ENCODE measurements at places on chromosomes 7 and 10.

DNA sequence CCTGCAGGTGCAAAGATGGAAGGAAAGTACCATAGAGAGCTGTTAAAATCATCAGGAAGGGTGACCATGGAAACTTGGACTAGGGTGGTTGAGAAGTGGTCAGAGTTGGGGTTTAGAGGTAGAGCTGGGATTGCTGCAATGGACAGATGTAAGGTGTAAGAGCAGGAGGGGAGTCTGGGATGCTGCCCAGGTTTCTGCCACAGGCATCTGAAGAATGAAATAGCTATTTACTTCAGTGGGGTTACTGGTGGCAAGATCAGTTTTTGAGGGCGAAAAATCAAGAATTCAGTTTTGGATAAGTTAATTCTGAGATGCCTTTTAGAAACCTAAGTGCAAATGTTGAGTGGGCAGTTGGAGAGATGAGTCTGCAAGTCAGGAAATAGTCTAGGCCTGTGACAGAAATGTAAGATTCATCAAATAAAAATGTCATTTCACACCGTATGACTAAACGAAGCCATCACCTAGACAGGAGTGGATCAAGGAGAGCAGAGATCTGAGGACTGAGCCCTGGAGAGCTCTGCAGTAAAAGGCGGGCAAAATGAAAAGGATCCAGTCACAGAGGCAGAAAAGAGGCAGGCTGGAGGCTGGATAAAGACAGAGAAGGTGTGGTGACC lies 22.7 kb upstream of the TOMM7 start:
- DNase-seq: no peak

GRCh38 chr10:77578583-77579227 lies 58.9 kb downstream of the KCNMA1 start:
- DNase-seq: no peak

GRCh38 chr7:27605689-27606269 lies 56.9 kb downstream of the HIBADH start:
- no peak for DNase-seq

DNA sequence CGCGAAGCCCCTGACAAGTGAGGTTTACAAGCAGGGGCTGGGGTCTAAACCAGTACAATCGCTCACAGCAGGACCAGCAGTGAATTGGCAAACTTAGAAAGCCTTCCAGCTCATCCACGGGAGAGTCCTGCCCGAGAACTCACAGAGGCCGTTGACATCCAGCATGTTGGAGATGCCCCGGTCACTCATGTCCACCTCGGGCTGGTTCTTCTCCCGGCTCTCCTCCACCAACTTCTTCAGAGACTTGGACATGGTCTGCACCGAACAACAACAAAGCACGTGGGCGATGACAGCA lies 447 bp downstream of the RSU1 start:
- DNase-seq: no peak

DNA sequence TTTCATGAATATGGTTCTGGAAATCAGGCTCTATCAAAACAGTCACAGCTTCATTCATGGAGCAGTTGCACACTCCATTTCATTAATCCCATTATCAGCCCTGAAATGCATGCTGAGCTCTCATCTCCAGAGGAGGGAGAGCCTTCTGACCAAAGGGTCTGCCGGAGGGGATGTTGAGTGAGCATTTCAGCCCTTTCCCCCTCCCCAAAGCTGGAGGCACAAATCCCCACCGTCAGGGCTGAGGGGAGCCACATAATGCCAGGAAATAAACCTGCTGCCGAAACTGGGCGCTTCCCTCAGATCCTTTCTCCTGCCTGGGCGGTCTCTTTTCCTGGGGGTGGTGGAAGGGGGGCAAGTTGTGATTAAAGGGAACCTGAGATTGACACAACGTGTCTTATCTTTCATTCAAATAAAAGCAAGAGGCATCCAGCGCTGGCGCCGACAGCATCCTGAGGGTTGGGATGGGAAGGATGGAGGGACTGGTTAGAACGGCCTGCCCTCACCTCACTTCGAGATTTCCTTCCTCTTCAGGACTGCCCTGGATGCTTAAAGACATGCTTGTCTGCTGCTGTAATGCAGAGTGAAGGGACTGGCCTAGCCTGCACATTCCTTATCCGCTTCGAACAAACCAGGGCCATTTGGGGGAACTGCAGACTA lies 71.6 kb downstream of the TLL2 start:
- DNase-seq: no peak

DNA sequence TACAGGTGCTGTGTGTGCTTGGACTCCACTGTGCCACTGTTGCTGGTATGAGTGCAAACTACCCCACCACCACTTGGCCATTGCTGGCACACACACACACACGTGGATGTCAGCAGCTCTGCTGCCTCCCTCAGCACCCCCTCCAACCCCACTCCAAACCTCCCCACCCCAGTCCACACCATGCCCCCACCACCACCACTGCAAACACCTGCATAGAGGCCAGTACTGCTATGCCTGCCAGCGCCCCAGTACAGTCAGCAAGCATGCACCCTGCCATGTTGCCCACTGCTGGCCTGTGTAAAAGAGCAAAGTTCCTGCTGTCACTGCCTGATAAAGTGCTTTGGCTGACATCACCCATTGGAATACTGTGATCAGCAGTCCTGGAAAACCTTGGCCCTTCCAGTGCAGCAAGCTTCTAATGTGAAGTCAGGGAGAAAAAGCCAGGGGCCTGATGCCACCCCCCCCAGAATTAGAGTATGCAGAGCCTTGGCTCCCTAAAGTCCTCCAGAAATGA lies 519.2 kb upstream of the PCDH15 start:
- no peak for DNase-seq

DNA sequence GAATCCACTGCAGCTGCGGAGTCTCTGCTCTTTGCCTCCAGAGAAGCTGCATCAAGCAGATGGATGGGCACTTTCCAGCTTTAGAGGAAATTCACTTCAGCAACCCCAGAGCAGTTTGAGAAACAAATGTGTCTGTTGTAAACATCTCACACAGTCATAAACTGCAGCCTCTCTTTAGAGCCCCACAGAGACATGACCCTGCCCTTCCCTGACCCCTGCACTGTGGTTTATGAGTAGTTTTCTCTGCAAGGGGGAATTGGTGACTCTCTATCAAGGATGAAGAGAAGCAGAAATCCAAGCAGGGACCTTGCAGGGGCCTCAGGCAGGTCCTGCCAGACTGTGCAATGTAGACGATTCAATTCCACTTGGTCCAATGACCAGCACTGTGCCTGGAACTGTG lies 160.2 kb downstream of the SH2D4B start:
- no peak for DNase-seq

DNA sequence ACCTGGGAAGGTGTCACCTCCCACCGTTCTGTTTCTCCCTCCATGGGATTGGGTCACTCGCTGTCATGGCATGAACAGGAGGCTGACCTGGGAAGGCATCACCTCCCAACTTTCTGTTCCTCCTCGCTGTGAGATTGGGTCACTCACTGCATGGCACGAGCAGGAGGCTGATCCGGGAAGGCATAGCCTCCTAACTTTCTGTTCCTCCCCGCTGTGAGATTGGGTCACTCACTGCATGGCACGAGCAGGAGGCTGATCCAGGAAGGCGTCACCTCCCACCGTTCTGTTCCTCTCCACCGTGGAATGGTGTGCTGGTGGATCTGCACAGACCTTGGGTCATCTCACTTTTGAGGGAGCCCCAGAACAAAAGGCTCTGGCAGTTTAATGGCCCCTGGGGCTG lies 239.2 kb upstream of the PRKCQ start:
- no peak for DNase-seq

GRCh38 chr10:93060887-93061593 lies 442 bp downstream of the CYP26C1 start:
- DNase-seq: no peak

- DNase-seq: no peak
Measured at GRCh38 chr10:35421553-35422178, 85.4 kb downstream of the CCNY start.

DNA sequence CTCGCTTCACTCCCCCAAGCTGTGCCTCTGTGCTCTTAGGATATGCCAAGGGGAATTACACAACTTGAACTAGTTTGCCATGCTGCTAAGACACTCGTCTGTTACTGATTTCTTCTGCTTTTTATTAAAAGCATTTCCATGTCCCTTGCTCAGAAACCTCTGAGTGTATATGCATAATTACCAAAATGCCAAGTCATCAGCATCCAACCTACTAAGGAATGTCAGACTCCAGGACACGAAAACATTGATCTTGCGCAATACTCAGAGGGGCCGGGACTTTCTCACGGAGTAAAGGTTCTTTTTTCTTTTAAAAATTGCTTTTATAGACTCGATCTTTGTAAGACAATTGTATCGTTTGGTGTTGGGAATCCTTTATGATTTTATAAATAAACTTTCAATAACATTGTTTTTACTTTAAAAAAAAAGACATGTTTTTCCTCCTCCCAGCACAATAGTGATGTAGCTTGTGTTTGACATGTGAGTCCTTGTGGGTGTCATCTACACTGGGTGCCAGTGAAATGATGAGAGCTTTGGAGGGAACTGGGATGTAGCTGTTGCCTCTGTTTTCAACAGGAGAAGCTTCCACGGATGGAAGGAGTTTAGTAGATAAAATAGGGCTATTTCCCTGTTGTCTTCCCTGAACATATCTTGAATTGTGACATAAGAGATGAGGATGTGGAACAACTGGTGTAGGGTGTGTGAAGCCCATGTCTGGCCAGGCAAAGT lies 43.6 kb downstream of the CNNM1 start:
- DNase-seq: no peak

DNA sequence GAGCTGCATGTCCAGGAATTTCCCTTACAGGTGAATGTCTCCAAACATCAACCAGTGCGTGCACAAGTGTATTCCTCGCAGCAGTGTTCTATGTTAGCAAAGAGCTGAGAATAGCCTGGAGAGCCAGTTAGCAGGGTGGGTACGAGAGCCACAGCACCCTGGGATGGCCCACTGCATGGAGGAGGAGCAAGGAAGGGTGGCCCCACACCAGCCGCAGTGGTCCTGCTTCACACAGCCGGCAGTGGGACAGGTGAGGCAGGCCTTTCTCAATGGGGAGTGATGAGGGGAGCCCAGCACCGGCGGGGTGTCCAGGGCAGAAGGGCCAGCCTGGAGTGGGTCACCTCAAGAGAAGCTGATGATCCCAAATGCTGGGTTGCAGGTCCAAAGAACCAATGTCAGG lies 240.7 kb downstream of the TCERG1L start:
- DNase-seq: no peak
